Aorta (tissue), 5 donors: ENCODE measurements at places on chromosomes 5 and 9. TPM values are rescaled to one million over a fixed set of nuclear protein-coding genes. Genes with fewer than 3 reads are reported as not detected.

Gene MELK
- total RNA-seq: 0.39 TPM

- H3K4me3 ChIP-seq: no peak overlapping the region
- H3K27me3 ChIP-seq: no peaks in the 10 kb centered on the region
- no peaks in the 10 kb centered on the region for H3K36me3 ChIP-seq
- no peak overlapping the region for H3K27ac ChIP-seq
Measured at GRCh38 chr5:121834021-121834420, 17.7 kb upstream of the FTMT start.

Gene NSG2
- not detected for total RNA-seq

DNA sequence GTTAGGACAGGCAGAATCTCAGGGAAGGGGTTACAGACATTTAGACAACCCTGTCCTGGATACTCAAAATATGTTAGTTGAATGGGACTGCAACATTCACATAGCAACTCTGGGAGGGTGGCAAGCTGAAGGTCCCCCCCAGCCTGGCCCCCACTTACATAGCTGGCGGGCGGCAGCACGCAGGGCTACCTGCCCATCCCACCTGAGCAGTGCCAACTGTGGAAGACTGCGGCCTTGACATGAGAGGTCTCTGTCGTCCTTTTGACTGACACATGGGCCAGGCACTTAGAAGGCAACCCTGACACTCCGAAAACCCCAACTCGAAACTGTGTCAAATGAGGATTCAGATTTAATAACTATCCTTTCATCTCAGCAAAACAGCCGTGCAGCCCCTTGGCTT lies 16.5 kb downstream of the PAX5 start:
- no peak overlapping the region for H3K27ac ChIP-seq
- DNase-seq: no peak
- H3K4me1 ChIP-seq: no peaks in the 10 kb centered on the region
- no peak overlapping the region for H3K4me3 ChIP-seq
- H3K27me3 ChIP-seq: no peaks in the 10 kb centered on the region
- no peaks in the 10 kb centered on the region for H3K36me3 ChIP-seq

DNA sequence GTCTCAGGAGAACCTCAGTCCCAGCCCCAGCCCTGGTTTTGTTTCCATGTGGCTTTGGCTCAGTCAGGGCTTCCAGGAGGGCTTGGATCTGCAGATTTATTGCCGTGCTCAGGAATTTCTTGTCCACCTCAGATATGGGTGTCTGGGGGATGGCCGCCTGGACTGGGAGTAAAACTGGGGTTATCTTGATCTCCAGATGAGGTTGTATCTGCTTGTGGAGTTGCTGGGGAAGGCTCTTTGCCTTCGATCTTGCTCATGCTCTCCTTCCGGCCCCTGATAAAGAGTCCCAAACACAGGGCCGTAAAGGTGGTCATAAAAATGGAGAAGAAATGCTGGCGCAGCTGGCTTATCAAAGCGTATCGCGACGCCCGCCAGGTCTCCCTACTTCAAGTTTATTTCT lies 17.8 kb upstream of the PITX1 start:
- no peak overlapping the region for H3K4me3 ChIP-seq
- no peak overlapping the region for H3K27ac ChIP-seq
- no peaks in the 10 kb centered on the region for H3K27me3 ChIP-seq

DNA sequence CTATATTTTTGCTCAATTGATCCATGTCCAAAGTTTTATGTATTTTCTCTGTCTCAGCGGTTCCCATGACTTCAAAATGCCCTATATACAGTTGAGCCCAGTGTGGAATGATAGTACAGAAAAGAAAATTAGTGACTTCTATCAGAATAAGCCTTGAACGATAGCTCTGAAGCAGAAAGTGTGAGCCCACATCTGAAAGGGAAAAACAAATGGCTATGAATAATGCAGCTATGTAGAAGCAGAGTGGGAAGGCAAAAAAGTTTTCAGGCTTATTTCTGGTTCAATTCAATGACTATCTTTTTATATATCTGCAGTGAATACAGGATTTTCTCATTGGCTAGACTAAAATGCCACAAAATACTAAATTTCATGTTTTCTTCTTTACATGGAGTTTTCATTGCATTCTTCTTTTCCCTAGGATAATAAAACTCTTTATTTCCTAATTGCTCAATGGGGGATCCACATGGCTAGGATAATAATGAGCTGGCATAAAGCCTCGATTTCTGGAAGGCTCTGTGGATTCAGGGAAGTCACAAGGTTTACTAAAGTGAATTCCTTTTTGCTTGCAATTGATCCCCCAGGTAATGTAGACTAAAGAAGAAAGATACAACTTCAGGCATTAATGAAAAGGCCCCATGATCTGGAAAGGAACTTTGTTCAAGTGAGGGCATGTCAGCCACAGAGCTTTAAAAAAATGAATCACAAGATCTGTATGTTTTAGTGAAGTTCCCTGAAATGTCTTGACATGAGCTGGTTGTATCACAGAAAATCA lies 377.0 kb upstream of the RIOK2 start:
- H3K27ac ChIP-seq: no peak overlapping the region
- no peak overlapping the region for H3K4me3 ChIP-seq
- H3K36me3 ChIP-seq: no peaks in the 10 kb centered on the region
